Left ventricle myocardium inferior (tissue), 1 donor: ENCODE measurements at places on chromosomes 13 and 19. TPM values are rescaled to one million over a fixed set of nuclear protein-coding genes. Genes with fewer than 3 reads are reported as not detected.

DNA sequence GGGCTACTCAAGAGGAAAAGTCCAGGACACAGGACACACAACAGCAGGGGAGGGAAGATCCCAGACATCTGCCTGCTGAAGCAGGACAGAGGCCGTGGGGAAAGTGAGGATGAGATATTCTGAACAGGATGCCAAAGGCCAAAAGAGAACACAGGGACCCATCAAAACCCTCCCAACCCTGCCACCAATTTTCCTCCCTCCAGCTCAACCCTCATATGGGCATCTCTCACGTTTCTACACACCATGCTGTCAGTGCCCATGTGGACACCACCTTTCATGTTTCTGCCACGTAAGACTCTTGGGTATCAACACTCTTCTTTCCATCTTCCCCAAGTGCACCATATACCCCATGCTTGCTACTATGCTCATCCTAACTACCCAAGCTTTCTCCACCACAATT is 97.6 kb downstream of the RNASEH2B start:
- H3K4me3 ChIP-seq: no peak overlapping the region
- H3K4me1 ChIP-seq: peaks cover 5% of the 10 kb centered on the region
- DNase-seq: no peak

- no peak for DNase-seq
- no peaks in the 10 kb centered on the region for H3K4me1 ChIP-seq
- no peaks in the 10 kb centered on the region for H3K36me3 ChIP-seq
- H3K27ac ChIP-seq: no peak overlapping the region
- peaks cover 6% of the 10 kb centered on the region for H3K27me3 ChIP-seq
Observed at GRCh38 chr13:87810391-87810801, 139.2 kb downstream of the SLITRK5 start.

The FUT2 gene
- not detected for total RNA-seq

DNA sequence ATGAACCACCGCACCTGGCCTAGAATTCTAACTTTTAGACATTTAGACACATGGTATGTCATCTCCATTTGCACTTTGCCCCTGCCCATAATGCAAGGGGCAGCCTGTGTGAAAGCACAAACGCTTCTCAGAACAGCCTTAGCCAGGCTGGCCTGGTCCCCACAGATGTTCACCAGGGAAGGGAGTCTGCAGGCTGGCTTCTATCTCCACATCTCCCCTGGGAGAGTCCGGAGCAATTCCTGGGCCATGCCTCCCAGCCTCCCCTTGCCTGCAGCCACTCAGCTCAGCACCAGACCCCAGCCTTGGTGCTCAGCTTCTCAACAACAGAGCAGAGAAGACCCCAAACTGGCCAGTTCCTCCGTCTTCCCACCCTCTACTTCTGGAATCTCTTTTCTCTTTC is 21.7 kb upstream of the LSM14A start:
- peaks cover 10% of the 10 kb centered on the region for H3K27me3 ChIP-seq
- H3K4me1 ChIP-seq: no peaks in the 10 kb centered on the region
- no peak for DNase-seq

The CPT1C gene
- total RNA-seq: 2.5 TPM

GRCh38 chr13:106182404-106182803 is 353.1 kb downstream of the EFNB2 start:
- no peak overlapping the region for H3K27ac ChIP-seq
- H3K36me3 ChIP-seq: no peaks in the 10 kb centered on the region
- no peak for DNase-seq
- H3K4me1 ChIP-seq: no peaks in the 10 kb centered on the region
- peaks cover 7% of the 10 kb centered on the region for H3K27me3 ChIP-seq

DNA sequence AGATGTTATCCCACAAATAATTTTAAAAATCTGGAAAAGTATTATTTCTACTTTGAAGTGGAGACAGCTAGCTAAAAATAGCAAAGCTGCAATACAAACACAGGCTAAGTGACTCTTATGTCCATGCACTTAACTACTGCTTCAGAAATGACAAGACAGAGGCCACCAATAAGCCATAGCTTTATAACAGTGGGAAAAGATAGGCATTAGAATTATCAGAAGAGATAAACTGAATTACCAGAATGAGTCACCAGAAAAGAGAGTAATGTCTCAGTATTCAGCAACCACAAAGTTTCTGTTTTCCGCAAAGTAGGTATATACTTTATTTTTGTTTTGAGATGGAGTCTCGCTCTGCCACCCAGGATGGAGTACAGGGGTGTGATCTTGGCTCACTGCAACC is 17.1 kb downstream of the CLN5 start:
- H3K36me3 ChIP-seq: peaks cover 85% of the 10 kb centered on the region
- no peak overlapping the region for H3K4me3 ChIP-seq
- peak overlapping the region; percentile 54 for H3K27ac ChIP-seq
- H3K27me3 ChIP-seq: no peaks in the 10 kb centered on the region
- no peak for DNase-seq

The ZNF543 gene
- total RNA-seq: 5.7 TPM

- peak overlapping the region; percentile 42 for H3K4me3 ChIP-seq
- H3K27me3 ChIP-seq: no peaks in the 10 kb centered on the region
- peak; percentile 57 for DNase-seq
- H3K36me3 ChIP-seq: no peaks in the 10 kb centered on the region
- H3K27ac ChIP-seq: peak overlapping the region; percentile 90
- peaks cover 56% of the 10 kb centered on the region for H3K4me1 ChIP-seq
Observed at GRCh38 chr13:23558675-23559536, 11.3 kb upstream of the TNFRSF19 start.

The STK11 gene
- 50.1 TPM for total RNA-seq

DNA sequence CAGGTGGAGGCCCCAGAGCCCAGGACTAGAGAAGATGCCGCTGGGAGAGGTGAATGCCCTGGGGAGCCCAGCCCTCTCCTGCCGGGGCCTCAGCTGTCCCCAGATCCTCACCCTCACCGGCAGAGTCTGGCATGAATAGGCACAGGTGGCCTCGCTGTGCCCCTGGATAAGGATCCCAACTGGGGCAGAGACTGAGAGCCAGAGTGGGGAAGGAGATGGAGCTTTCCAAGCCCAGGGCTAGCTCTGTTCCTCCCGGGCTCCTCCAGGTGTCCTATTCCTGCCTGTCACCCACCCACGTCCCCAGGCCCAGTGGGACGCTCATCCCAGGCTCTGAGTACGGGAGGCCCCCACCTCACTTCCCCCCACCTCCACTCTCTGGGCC is 16.5 kb downstream of the PRR36 start:
- peaks cover 13% of the 10 kb centered on the region for H3K27me3 ChIP-seq
- peaks cover 8% of the 10 kb centered on the region for H3K36me3 ChIP-seq
- no peak for DNase-seq
- peaks cover 22% of the 10 kb centered on the region for H3K4me1 ChIP-seq
- no peak overlapping the region for H3K27ac ChIP-seq

DNA sequence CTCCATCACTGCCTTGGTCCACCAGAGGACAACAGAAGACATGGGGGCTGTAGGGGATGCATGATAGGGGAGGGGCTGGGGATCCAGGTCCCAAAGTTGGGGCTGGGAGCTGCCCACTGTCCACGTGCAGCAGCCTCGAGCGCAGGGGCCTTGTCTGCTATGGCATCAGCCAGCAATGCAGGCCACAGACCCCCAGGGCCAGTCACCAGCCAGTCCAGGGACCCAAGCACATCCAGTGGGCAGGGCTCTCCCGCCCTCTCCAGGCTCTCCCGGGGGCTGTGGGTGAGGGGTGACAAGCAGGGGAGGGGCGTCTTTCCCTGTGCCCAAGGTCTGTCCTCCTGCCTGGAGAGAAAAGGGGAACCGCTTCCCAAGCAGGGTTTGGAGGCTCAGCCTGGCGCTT is 32.8 kb downstream of the PEPD start:
- peaks cover 11% of the 10 kb centered on the region for H3K4me1 ChIP-seq
- peaks cover 28% of the 10 kb centered on the region for H3K36me3 ChIP-seq
- DNase-seq: no peak
- H3K4me3 ChIP-seq: no peak overlapping the region

DNA sequence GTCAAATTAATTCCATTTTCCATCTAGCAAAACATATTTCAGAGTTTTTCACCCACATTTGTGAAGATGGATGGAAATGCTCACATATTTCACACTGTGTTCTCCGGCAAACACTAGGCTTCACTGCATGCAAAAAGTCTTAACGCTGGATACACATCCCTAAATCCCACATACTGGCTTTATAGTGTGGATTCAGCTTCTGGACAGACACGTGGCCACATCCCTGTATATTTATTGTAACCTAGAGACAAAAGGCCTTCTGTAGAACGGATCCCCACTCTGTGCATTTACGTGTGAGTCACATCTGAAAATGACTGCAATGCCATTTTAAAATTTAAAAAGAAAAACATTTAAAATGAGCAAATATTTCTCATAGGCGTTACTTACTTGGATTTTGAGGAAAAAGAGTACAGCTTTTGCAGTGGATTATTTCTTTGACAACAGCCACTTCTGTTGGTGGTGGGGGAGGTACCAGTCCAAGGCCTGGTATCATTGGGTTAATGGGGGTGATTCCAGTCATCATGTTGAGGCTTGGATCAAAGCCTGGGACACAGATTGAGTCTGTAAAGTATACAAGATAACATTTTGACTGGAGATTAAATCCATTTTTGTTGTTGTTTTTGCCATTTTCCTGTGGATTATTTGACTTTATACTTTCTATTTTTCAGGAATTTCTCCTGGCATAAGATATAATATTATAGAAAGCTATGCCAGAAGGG is 337.7 kb downstream of the DNAJC15 start:
- H3K4me3 ChIP-seq: no peak overlapping the region
- no peaks in the 10 kb centered on the region for H3K36me3 ChIP-seq

The WASF3 gene
- 12.6 TPM for total RNA-seq

DNA sequence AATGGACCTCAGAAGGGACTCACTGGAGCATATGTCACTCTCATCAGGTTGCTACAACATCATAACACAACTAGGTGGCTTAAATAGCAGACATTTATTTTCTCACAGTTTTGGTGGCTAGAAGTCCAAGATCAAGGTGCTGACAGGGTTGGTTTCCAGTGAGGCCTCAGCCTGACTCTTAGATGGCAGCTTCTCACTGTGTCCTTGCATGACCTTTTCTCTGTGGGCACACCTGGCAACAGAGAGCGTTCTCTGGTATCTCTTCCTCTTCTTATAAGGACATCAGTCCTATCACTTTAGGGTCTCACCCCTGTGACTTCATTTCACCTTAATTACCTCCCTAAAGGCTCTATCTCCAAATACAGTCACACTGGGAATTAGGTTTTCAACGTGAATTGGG is 74.5 kb downstream of the CYSLTR2 start:
- no peak overlapping the region for H3K4me3 ChIP-seq
- H3K27me3 ChIP-seq: no peaks in the 10 kb centered on the region
- H3K36me3 ChIP-seq: no peaks in the 10 kb centered on the region
- H3K4me1 ChIP-seq: peaks cover 18% of the 10 kb centered on the region
- H3K27ac ChIP-seq: peak overlapping the region; percentile 68
- DNase-seq: no peak

- no peak overlapping the region for H3K27ac ChIP-seq
- H3K36me3 ChIP-seq: peaks cover 63% of the 10 kb centered on the region
- DNase-seq: peak; percentile 42
- no peak overlapping the region for H3K4me3 ChIP-seq
- H3K27me3 ChIP-seq: no peaks in the 10 kb centered on the region
- peaks cover 16% of the 10 kb centered on the region for H3K4me1 ChIP-seq
Observed at GRCh38 chr19:50046649-50047503, 21.1 kb downstream of the ZNF473 start.

- H3K4me1 ChIP-seq: peaks cover 49% of the 10 kb centered on the region
- H3K4me3 ChIP-seq: peak overlapping the region; percentile 92
- H3K27me3 ChIP-seq: no peaks in the 10 kb centered on the region
- H3K36me3 ChIP-seq: no peaks in the 10 kb centered on the region
- peak overlapping the region; percentile 96 for H3K27ac ChIP-seq
Observed at GRCh38 chr13:110562696-110563462, 1.4 kb upstream of the RAB20 start.

The ZNF583 gene
- 7.0 TPM for total RNA-seq

DNA sequence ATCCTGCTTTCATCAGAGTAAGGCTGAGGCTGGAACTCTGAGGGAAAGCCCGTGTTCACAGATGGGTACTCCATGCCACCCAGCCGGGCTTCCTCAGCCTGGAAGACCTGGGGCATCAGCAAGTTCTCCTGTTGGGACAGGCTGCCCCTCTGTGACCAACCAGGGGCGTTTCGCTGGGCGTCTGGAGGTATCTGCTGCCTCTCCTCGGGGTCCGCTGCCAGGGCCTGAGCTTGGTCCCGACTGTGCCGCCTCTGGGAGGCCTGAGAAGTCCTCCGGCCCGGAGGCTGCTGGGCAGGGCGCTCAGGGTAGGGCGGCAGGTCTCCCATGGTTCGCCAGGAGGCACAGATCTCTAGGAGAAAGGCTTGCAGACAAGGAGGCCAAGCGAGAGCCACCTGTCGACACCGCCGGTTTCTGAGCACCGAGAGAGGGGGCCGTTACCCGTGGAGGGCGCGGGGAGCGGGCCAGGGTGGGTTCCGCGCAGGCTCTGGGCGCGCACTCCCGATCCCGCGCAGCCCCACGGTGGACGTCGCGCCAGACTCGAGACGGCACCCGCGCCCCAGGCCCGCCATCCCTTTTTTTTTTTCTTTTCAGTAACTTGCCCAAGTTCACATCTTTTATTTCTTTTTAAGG is at the start of gene RSPH6A:
Gene RSPH6A (minus strand): TSS at position 458 of the 630 bp plus-strand sequence. CDS start 132 bp downstream, at position 326.
- H3K27me3 ChIP-seq: peaks cover 11% of the 10 kb centered on the region
- peak within 1 kb of the TSS; percentile 15 for H3K27ac ChIP-seq
- H3K4me3 ChIP-seq: peak within 1 kb of the TSS; percentile 66
- no peak for DNase-seq
- H3K4me1 ChIP-seq: peaks cover 27% of the 10 kb centered on the region

The ATP1A3 gene
- total RNA-seq: 375 TPM

DNA sequence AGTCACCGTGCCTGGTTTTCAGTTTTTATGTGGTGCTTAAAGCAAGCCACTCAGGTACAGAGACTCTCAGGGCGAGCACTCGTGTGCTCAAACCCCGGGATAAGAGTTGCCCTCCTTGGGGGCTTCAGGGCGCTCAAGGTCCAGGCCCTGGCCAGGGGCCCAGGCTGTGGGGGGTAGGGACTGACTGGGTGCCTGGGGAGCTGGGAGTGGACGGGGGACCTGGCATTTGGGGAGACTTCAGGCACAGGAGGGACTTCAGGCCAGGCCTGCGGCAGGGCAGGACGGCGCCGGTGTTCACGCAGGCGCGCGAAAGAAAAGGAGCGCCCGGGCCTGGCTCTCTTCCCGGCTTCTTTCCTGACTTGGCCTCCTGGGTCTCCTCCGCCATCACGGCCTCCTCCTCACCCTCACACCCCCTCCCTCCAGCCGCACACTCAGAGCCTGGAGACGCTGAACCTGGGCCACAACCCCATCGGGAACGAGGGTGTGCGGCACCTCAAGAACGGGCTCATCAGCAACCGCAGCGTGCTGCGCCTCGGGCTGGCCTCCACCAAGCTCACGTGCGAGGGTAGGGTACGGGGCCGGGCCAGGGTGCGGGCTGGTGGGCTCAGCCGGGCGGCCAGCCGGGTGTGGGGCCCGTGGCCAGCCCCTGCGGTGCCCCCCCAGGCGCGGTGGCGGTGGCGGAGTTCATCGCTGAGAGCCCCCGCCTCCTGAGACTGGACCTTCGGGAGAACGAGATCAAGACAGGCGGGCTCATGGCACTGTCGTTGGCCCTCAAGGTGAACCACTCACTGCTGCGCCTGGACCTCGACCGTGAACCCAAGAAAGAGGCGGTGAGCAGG is 16.1 kb downstream of the NKPD1 start:
- H3K36me3 ChIP-seq: peaks cover 64% of the 10 kb centered on the region
- H3K27me3 ChIP-seq: no peaks in the 10 kb centered on the region
- DNase-seq: no peak
- H3K4me3 ChIP-seq: no peak overlapping the region
